ENCODE measurements at places on chromosomes 13 and 19.

DNA sequence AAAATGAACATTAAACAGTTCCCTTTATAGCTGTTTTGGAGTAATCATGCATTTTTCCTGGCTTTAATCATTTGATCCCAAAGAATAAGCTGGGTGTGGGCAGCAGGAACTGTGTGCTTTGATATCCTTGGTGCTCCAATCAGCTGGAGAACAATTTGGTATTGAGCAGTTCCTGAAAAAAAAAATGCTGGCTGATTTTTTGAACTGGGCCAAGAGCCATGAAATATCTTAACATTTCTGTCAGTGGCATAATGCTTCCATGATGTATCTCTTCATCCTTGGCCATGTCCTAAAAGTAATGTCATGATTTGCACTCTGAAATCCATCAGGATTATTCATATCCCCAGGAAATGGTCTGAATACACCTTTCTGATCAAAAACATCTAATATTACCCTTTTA, 134.7 kb downstream of the LHFPL6 start:
- DNase-seq = no peak

DNA sequence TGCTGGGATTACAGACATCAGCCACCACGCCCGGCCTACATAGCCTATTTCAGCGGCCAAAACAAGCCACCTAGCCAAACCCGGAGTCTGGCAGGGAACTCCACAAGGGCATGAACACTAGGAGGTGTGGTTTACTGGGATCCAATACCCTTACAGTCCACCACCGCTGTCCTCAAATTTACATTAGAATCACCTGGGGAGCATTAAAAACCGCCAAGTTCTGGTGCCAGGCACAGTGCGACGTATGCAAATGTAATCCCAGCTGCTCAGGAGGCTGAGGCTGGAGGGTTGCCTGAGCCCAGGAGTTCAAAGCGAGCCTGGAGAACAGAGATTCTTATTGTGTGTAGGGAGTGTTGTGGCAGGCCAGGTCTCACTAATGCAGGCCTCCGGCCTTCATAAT, 4.2 kb upstream of the AP1M1 start:
- no peak for DNase-seq

- DNase-seq = no peak
Measured at GRCh38 chr13:50080203-50080910, 65.1 kb downstream of the KCNRG start.

GRCh38 chr19:38022791-38023670, 116.0 kb downstream of the SIPA1L3 start:
- no peak for DNase-seq
